DMS79 treated with DMSO at 0.1 percent for 48 hours (cell line): ENCODE measurements at places on chromosomes 3 and 15.

DNA sequence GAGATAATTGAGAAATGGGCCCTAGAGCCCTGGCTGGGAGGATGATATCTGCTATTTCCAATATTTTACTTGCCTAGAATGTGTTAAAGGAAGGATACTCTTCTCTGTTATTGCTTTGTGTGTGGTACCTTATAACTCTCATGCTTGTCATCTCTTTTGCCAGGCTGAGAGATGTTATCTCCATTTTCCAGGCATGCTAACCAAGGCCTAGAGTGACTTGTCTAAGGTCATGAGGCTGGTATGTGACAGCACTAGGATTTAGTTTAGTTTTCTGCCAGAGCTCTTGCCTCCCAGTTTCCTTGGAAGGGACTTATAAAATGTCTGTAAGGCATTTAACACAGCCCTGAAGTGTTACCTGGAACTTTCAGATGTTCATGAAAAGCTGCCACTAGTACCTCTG lies 1.4 kb downstream of the CLK3 start:
- no peak for DNase-seq

- no peak for DNase-seq
Measured at GRCh38 chr3:50258029-50258680, 10.8 kb upstream of the SEMA3B start.

DNA sequence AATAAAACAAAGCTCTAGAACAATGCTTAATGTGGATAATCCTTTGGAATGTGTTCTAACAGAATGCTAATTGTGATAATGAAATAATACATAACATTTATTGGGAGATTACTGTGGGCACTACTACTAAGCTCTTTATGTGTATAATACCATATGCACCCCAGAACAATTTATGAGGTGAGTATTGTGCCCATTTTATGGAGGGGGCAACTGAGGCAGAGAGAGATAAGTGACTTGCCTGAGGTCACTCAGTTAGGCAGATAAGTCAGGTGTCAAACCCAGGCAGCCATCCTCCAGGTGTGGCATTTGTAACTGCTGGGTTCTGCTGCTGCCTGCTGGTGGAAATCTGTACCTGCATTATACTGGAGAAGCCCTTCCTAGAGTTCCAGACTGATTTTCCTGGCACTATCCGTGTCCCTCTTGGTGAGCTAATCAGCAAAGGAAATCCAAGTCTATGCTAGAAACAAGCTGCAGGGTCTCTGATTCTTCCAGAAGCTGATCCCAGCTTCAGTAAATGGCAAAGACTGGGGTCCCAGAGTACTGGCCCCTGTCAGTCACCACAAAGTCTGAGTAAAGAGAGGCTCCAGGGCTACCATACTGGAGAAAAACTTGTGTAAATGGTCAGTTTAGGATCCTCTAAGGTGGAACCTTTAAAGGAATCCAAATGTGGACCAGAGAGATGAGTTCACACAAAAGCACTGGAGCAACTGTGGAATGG lies 22.6 kb upstream of the RBP1 start:
- DNase-seq = peak; percentile 18

GRCh38 chr15:29125382-29126207 lies 144.0 kb downstream of the NSMCE3 start:
- DNase-seq = no peak

DNA sequence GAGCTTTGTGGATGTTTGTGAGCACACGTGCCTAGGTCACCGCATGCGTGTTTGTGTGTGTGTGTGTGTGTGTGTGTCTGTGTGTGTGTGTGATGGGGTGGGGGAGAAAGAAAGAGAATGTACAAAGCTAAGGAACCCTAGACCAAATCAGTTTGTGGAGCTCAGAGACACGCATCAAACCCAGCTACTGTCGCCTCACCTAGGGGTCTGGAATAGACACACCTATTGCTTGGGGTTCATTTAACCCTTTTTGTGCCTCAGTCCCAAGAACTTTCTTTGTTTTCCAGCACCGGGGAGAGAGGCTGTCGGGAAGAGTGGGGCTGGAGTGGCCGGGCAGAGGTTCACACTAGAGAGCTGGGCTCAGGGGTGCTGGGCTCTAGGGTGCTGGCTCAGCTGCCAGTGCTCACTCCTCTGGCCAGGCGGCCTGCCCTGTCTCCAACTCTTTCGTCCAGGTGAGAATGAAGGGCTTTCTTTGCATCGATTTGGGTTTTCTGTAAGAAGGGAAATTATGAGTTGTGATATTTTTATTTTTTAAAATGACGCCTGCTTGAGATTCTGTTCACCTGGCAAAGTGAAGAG lies 221.6 kb downstream of the MEIS2 start:
- DNase-seq = no peak

DNA sequence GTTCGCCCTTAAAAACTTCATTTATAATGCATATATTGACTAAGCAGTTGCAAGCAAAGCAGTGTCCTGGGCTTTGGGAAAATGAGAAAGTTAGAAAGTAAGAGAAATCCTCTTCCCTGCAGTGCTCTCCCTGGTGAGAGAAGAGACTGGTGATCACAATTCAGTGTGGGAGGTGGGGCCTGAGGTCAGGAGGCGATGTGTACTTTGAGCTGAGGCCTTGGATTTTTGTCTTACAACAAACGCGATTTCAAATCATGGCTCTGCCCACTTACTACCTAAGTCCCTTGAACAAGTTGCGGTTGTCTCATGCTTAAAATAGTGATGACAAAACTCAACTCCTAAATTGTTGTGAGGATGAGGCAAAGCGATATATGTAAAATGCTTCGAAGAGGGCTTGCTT lies 316.3 kb upstream of the NECTIN3 start:
- no peak for DNase-seq

GRCh38 chr3:156750191-156750873 lies 75.8 kb upstream of the LEKR1 start:
- DNase-seq = peak; percentile 20

GRCh38 chr3:112965656-112966055 lies 9.2 kb downstream of the CD200R1 start:
- DNase-seq = no peak

- no peak for DNase-seq
Measured at GRCh38 chr15:50503144-50503543, 43.3 kb downstream of the USP50 start.

GRCh38 chr3:36924744-36925521 lies 19.9 kb downstream of the TRANK1 start:
- DNase-seq = no peak

DNA sequence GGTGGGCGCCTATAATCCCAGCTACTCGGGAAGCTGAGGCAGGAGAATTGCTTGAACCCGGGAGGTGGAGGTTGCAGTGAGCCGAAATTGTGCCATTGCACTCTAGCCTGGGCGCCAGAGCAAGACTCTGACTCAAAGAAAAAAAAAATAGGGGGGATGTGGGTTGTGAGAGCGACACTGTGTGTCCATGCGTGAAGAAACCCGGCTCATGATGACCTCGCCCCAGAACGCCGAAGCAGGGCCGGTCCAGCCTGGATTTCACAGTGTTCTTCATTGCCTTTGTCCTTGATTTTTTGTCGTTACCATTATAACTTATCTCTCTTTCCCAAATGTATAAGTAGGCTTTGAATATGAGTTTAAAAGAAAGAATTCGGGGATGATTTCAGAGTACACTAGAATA lies 128.7 kb downstream of the PGPEP1L start:
- DNase-seq = no peak

DNA sequence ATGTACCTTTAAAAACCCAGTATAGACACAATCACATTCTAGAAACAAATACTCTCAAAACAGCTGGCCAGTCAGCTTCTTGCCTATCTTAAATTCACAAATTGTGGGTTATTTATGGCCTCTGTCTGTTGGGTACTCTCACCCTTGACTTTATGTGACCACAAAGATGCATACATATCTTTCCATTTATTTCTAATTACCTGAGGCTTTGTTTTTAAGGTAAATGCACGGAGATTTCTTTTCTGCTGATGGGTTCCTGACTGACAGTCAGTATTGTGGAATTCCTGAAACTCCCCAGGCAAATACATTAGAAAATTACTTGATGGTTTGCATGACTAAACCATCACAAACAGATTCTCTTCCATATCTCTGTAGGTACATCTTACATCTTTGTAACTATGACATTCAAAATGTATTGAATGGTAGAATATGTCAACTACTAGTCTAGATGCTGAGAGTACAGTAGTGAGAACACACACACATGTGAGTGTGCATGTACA lies 107.7 kb downstream of the EDEM1 start:
- no peak for DNase-seq

- no peak for DNase-seq
Measured at GRCh38 chr3:153578046-153578445, 416.0 kb downstream of the RAP2B start.

DNA sequence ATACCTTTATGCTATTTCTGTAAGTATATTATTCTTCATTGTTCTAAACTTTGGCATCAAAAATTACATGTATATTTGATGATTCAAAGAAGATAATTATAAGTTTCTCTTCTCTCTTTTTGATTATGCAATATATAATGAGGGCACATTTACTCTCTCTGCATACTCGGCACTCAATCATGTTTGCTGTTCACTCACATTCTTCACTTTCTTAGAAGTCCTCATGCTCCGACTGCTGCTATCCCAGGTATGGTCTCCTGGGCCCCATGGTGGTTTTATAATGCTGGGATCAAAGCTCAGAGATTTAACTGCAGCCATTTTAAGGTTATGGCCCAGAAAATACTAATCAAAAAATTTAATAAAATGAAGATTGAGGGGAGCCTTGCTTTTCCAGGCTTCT lies 529.7 kb upstream of the IL12A start:
- no peak for DNase-seq

GRCh38 chr3:127987309-127987995 lies 64.8 kb upstream of the SEC61A1 start:
- no peak for DNase-seq

GRCh38 chr3:194139814-194140391 lies 4.0 kb downstream of the HES1 start:
- peak; percentile 70 for DNase-seq

- DNase-seq = no peak
Measured at GRCh38 chr3:42500091-42500490, 2.4 kb upstream of the VIPR1 start.

DNA sequence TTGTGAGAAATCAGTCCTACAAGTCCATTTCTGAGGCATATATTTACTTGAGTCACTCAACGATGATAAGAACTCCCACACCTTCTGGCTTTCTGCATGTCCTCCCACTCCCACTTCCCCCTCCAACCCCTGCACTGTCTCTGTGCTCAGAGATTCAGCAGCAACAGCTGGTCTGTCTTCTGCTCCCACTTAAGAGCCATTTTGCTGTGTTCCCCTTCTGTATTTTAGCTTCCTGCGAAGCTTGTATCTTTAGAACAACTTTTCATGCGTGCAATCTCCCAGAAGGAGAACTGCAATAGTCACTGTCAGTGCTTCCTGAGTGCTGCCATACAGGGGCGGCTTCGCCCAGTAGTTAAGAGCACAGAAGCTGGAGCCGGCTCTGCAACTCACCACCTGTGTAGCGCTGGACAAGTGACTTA lies 90.0 kb upstream of the SPATA12 start:
- no peak for DNase-seq
